ENCODE measurements at places on chromosomes 2 and 18.

DNA sequence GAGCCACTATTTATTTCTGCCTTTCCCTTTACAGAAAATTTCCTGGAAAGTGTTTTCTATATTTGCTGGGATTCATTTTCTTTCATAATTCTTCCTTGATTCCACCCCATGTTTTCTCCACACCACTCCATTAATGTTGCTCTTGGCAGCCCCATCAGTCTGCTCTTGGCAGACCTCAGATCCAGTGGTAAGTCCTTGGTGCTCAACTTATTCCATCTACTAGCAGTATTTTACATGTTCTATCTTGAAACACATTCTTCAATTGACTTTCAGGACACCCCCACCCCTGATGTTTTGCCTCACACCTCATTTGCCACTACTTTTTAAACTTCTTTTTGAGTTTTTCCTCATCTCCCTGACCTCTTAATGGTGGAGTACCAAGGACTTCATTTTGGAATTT lies 65.0 kb downstream of the HNMT start:
- DNase-seq: no peak

- DNase-seq: no peak
These were observed 234.5 kb downstream of the VAPA start for GRCh38 chr18:10148189-10148929.

- no peak for DNase-seq
These were observed 12.3 kb upstream of the PLEK start for GRCh38 chr2:68352651-68353391.

DNA sequence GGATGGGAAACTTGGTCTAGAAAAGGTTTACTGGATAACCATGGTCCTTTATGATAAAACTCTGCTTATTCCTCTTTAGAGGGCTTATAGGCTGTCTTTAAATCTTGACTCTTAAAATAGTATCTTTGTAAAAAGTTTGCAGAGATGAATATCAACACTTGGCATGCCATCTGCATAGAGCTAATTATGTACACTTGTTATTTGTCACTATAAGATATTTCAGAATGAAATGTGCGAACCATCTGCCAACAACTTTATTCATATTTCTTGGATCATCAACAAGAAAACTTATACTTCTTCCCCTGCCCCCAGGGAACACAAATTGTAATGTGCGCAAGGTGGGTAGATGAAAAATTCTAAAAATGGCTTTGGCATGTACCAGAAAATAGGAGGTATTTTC lies 653.0 kb upstream of the CHAC2 start:
- no peak for DNase-seq

DNA sequence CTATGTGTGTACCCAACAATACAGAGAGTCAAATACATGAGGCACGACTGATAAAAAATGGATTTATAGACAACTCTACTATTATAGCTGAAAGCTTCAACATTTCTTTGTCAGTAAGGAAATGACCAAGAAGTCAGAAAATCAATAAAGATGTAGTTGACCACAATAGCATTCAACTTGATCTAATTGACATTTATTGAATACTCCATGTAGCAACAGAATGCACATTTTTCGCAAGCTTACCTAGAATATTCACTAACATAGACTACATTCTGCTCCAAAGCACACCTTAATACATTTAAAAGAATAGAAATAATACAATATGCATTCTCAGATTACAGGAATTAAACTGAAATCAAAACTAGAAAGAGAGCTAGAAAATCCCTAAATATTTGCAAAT lies 49.2 kb upstream of the ZNF804A start:
- no peak for DNase-seq

GRCh38 chr2:54261537-54261936 lies 5.5 kb upstream of the TSPYL6 start:
- DNase-seq: no peak
